Activated CD4-positive, alpha-beta T cell treated with anti-CD3 and anti-CD28 coated beads for 24 hours (primary cell): ENCODE measurements at places on chromosomes 12 and 14.

- DNase-seq, result no peak
Measured at GRCh38 chr12:111063295-111064026, 143.1 kb upstream of the MYL2 start.

GRCh38 chr12:68031881-68032739, 42.9 kb downstream of the IFNG-AS1 start:
- no peak for DNase-seq

- no peak for DNase-seq
Measured at GRCh38 chr12:124278389-124279101, 16.3 kb upstream of the RFLNA start.

DNA sequence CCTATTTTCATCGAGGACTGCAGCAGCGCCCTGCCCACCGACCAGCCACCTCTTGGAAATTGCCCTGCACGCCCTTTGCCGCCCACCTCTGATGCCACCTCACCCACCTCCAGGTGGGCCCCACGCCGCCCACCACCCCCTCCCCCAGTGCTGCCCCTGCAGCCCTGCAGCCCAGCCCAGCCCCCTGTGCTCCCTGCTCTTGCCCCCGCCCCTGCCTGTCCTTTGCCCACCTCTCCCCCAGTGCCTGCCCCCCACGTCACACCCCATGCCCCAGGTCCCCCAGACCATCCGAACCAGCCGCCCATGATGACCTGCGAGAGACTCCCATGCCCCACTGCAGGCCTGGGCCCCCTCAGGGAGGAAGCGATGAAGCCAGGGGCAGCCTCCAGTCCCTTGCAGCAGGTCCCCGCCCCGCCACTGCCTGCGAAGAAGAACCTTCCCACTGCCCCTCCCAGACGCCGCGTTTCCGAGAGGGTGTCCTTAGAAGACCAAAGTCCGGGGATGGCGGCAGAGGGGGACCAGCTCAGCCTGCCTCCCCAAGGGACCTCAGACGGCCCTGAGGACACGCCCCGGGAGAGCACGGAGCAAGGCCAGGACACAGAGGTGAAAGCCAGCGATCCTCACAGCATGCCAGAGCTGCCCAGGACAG, 96.5 kb downstream of the LGMN start:
- DNase-seq, result peak; percentile 40

DNA sequence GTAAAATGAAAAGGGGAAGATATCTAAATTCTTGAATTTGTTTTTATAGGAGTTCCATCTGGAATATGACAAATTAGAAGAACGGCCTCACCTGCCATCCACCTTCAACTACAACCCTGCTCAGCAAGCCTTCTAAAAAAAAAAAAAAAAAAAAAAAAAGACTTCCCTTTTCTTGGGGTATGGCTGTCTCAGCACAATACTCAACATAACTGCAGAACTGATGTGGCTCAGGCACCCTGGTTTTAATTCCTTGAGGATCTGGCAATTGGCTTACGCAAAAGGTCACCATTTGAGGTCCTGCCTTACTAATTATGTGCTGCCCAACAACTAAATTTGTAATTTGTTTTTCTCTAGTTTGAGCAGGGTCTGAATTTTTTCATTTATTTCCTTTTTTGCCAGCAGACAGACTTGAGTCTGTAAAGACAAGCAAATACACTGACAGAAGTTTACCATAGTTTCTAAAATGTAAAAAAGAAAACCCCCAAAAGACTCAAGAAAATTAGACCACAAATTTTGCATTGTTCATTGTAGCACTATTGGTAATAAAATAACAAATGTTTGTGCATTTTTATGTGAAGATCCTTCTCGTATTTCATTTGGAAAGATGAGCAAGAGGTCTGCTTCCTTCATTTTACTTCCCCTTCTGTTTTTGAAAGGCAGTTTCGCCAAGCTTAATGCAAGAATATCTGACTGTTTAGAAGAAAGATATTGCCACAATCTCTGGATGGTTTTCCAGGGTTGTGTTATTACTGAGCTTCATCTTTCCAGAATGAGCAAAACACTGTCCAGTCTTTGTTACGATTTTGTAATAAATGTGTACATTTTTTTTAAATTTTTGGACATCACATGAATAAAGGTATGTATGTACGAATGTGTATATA, 12.1 kb upstream of the KCNMB4 start:
- no peak for DNase-seq

DNA sequence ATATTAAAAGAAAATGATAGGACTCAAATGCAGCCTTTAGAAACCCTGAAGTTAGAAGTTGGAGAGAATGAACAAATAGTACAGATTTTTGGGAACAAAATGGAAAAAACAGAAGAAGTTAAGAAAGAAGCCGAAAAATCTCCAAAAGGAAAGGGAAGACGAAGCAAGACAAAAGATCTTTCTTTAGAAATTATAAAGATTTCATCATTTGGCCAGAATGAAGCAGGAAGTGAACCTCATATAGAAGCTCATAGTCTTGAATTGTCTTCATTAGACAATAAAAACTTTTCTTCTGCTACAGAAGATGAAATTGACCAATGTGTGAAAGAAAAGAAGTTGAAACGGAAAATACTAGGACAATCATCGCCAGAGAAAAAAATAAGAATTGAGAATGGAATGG, 31.4 kb upstream of the TOMM20L start:
- DNase-seq, result no peak

- DNase-seq, result no peak
Measured at GRCh38 chr12:47095446-47096236, 15.9 kb upstream of the AMIGO2 start.

GRCh38 chr14:40525314-40525713, 1081.4 kb upstream of the LRFN5 start:
- DNase-seq, result no peak

DNA sequence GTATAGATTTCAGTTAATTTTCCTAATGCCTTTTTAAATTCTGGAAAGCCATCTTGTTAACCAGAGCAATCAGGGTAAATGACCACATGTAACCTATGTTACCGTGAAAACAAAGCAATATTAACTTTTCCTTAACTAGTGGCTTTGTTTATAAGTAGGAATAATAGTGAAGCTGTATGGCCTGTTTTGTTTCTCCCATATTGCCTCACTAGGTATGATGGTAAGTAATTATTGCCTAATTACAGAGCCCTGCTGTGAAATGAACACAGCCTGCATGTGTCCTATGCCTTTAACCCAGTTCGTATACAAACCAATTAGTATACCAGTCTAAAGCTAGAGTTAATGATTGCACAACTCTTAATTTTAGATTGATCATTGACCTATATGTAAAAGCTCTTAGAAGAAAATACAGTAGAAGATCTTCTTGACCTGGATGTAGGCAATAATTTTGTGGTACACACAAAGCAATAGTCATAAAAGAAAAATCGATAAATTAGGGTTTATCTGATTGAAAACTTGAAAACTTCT, 249.9 kb downstream of the CCDC91 start:
- no peak for DNase-seq

GRCh38 chr14:80522936-80523335, 311.6 kb upstream of the DIO2 start:
- no peak for DNase-seq

- DNase-seq, result no peak
Measured at GRCh38 chr12:30880061-30880460, 46.5 kb upstream of the TSPAN11 start.

DNA sequence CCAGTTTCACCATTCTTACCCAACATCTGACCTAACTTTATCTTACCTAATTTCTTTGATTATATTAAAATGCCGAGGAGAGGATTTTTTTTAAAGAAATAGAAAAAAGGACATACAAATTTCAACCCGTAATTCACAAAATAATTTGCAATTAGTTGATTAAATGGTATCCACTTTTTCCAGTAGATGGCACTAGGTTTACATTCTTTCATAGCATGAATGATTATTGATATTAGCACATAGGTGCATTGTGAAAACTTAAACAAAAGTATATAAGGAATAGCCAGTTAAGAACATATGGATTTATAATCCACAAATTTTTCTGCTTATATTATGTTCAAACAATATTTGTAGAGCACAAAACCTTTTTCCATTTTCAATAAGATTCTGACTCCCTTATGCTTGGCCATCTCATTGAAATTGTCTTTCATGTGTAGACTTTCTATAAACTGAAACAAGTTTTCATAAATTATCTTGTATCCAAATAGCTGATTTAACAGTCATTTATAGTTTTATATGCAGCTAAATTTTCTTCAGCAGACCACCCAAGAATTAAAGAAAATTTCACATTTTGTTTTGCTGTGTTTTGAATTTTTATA, 35.3 kb downstream of the MSRB3 start:
- no peak for DNase-seq

- DNase-seq, result no peak
Measured at GRCh38 chr14:104140463-104141331, 2.3 kb downstream of the KIF26A start.

DNA sequence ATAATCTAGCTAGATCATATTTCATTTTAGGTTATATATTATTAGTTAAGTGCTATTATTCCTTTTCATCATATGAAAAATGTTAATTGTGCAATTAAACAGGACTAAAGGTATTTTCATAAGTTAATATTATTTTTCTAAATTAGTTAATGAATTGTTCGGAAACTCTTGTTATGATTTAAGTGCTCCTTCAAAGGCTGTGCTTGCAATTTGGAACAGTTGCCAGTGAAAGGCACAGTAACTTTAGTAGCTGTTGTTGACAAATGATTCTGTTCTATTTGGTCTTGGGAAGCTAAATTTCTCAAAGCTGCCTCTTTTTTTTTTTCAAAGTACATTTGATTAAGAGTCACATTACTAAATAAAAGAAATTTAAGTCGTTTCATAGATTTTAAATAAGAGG, 40.7 kb downstream of the PTPRQ start:
- no peak for DNase-seq

GRCh38 chr14:98551028-98551427, 721.0 kb downstream of the BCL11B start:
- no peak for DNase-seq

- DNase-seq, result no peak
Measured at GRCh38 chr12:52992699-52993557, 13.3 kb upstream of the EIF4B start.

- no peak for DNase-seq
Measured at GRCh38 chr12:17334784-17335183, 728.8 kb upstream of the LMO3 start.

- no peak for DNase-seq
Measured at GRCh38 chr12:109648521-109648920, 65.1 kb upstream of the FAM222A start.

GRCh38 chr14:65296402-65296801, 116.1 kb upstream of the FUT8 start:
- DNase-seq, result no peak

DNA sequence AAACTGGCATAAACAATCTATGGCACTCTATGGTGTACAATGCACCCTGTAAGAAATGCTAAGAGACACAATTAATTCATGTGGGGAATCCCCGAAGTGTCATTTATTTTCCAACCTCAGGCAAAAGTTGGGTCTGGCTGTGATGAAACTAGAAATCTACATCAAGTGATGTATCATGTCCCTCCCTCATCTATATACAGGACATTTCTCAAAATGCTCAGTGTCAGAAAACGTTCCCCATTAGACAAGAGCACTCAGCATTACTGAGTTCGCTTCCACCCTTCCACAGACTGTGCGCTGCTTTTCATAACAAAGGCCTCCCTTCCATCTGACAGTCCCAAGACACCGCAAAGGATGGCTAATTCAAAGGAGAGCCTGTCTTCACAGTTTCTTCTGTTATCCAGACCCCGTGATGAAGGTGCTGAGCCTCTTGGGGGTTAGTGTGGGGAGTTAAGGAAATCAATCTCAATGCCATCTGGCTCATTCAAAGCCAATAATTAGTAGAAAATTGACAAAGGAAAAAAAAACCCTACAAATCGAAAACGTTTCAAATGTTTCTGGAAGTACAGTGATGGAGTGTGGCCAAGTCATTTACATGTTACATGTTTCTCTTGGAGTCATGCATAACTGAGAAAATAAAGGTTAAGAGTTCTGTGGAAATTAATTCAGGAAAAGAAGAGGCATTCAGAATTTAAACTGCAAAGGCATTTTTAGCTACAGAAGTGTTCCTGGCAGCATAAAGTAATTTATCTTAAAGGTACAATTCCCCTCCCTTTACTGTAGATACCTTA, 7.5 kb downstream of the CCDC88C start:
- DNase-seq, result no peak

DNA sequence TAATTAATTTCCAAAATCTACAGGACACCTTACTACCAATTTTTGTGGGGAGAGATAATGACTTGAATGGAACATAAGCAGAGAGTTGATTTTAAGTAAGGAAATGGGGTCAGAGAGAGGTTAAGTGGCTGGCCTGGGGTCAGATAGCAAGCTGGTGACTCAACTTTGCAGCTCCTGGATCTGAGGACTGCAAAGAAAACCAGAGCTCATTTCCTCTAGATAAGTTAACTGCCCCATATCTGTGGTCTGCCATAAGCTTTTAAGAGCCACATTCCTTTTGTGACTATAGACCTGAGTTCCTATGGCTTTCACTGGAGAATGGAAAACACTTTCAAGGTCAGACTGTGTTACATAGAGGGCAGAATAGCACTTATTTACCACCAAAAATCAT, 201.2 kb upstream of the PRICKLE1 start:
- no peak for DNase-seq

DNA sequence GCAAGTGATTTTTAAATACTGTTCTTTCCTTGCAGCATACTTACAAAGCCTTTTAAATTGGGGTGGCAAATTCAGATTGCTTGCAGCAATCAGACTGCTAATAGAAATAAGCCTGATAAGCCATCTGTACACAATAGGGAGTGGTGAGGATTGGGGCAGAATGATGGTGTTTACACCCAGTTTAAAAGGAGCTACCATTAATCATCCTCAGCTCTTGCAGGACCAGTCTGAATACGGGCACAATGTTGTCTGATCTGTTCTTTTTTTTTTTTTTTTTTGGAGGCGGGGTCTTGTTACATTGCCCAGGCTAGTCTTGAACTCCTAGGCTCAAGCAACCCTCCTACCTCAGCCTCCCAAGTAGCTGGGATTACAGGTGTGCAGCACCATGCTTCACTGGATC, 50.1 kb upstream of the REP15 start:
- no peak for DNase-seq

DNA sequence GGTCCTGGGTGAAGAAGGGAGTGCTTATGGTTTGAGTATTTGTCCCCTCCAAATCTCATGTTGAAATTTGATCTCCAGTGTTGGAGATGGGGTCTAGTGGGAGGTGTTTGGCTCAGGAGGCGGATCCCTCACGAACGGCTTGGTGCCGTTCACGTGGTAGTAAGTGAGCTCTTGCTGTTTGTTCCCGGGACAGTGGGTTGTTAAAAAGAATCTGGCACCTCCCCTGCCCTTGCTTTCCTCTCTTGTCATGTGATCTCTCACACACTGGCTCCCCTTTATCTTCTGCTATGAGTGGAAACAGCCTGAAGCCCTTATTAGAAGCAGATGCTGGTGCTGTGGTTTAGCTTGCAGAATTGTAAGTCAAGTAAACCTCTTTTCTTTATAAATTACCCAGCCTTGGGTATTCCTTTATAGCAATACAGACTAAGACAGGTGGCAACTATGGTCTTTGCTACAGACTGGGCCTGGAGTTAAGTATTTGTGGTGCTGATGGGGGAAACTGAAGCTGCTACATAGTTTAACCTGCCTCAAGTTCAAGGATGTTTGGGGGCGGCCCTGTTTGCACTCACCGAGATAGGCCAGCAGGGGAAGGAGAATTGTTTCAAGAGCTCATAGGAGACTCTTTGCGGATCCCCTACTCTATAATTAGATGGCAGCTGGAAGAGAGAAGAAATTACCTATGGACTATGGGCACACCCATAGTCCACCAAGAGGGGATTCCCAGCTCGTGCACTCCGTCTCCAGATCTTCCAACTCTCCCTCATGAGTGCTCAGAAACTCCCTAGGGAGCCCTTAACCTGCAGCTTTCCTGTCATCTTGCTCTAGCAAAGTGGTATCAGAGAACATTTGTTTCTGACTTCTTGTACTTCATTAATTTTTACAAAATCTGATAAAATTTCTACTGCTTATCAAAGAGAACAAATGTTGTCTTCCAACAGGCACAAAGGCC, 164.6 kb downstream of the SLC15A5 start:
- no peak for DNase-seq

- no peak for DNase-seq
Measured at GRCh38 chr12:71625476-71625875, 38.2 kb downstream of the ZFC3H1 start.
